AG04449 (cell line): ENCODE measurements at places on chromosomes 7 and 10.

DNA sequence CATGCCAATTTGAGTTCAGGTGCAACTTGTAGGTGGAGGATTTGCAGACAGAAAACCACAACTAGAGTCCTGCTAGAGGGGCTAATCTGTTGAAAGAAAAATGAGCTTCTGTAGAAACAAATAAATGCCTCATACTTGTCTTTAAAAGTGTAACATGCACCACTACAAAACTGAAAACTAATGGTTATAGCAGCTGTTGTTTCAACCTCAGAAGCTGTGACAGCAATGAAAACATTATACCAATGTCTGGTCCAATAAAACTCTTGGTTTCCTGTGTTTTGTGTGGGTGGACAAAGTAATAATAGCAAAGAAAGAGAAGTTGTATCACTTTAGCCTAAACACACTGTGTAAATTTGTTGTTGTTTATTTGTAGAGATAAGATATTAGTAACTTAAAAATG is 3.4 kb upstream of the PPP1R9A start:
- no peak for DNase-seq

GRCh38 chr7:102262546-102262945 is 24.1 kb upstream of the SH2B2 start:
- no peak for DNase-seq

DNA sequence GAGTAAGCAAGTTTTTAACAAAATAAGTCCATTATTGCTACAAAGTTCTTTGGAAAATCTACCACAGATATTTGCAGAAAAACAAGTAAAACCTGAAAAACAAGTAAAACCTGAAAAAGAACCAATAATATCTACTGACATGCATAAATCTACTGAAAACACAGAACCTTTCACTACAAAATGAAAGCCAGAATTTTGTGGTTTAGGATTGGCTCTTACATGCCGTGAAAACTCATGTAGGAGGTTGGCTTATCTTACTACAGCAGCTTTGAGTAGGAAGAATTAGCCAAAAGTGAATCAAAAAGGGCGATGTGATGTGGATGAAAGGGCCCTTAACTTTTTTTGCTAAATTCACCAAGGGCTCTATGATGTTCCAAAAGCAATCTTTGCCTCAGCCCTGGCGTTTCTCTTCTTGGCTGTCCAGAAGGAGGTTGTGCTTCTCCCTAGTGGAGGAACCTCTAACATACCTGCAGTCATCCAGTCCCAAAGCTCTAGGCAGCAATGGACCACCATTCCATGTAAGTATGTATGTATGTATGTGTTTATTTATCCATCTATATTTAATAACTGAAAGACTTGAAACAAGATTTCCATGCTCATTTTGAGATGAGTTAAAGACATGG is 93.5 kb upstream of the ZNF804B start:
- DNase-seq = no peak

DNA sequence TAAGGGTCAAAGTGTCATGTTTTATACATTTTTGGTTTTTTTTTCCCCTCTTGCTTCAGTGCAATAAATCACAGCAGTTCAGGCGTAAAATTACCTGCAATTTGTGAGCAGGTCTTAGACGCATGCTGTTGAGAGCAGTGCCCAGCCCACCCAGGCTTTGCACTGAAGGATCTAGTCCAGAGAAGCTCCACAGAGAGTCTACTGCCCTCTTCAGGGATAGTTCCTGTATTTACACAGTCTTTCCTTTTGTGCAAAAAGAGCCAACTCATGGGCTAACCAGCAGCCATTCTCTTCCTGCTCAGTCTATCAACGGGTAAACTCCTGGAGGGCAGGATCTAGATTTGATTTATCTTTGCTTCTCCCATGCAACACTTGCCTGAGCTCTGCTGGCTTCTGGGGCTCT is 82.2 kb upstream of the NAMPT start:
- DNase-seq = no peak

GRCh38 chr7:150766334-150766709 is 29.1 kb downstream of the GIMAP5 start:
- DNase-seq = no peak

GRCh38 chr7:31687024-31687748 is at the start of gene PPP1R17:
TSS of gene PPP1R17 (plus strand) at chr7:31687215. CDS start at chr7:31692442, 5,227 bp downstream.
- no peak for DNase-seq

- no peak for DNase-seq
Observed at GRCh38 chr10:28897617-28898464, 220.5 kb downstream of the BAMBI start.

DNA sequence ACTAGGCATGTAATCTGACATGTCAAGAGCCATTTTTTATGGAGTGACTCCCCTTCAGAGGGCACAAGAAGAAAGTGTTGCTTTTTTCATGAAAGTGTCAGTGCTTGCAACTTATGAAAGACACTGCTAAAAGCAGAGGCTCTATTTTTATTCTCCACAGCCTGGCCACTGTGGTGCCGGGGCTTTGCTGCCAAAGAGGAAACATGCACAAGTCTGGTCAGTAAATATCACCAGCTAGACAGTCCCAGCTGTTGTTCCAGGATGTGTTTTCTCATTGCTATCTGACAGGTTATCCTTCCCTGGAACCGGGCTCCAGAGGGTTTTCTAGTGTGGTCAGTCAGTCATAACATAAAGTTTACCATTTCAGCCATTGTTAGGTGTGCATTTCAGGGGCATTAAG is 180.7 kb upstream of the PITRM1 start:
- no peak for DNase-seq

DNA sequence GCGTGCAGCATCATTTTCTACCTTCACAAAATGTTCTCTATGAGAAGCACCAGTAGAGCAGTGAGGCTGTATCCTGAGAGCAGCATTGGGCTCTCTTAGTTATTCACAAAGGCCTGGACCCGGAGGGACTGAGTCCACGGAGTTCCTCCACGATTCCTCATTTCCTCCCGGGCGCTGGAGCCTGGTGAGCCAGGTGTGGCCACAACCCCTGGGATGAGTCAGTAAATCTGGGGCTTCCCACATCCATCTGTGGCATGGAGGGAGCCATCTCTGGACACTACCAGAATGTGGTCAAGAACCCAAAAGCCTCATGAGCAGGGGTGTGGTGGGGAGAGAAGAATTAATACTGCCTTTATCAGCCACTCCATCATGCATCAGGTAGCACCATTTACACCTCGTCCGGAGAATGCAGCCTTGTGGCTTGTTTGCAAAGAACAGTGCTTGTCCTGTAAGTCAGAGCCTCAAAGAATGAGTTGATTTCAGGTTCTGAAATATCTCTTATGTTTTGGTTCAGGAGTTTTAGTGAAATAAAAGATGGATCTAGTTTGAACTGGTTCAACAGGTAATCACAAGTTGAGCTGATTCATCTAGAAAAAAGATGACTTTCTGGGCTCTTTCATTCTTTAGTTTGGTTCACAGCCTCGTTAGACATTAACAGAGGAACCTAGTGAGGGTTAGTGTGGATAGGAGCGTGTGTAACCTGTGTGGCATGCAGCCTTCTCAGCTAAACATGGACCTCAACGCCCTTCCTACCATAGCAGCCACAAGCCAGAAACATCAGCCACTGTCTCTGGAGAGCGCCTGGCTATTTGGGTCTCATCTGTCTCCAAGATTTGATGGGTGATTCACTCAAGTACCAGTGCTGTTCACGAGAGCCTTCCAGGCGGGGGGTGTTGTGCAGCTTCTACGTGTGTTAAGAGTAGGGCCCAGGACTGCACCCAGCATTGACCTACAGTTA is 95.2 kb downstream of the WDR37 start:
- DNase-seq = no peak

- no peak for DNase-seq
Observed at GRCh38 chr10:27319752-27320431, 79.3 kb upstream of the ACBD5 start.

DNA sequence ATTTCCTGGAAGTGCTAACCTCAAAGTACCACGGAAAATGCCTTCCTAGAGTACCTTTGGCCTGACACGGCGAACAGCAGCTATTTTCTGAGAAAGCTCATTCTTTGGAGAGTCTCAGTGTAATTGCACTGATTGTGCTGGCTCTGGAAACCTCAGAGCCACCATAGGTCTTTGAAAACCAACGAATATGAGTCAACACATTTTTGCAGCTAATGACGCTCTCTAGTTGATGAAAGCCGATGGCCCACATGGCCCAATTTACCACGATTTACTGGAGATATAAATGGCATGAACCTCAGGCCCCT is 187.1 kb downstream of the ADARB2 start:
- no peak for DNase-seq
